ENCODE measurements at places on chromosomes 16 and 17. TPM values are rescaled to one million over a fixed set of nuclear protein-coding genes. Genes with fewer than 3 reads are reported as not detected.

The KRTAP1-5 gene
- not detected for total RNA-seq

The RMI2 gene
- 4.6 TPM for total RNA-seq

The CORO1A gene
- total RNA-seq = 20.1 TPM

The BCO1 gene
- total RNA-seq = 0.46 TPM

The KLHL10 gene
- not detected for total RNA-seq

The CHP2 gene
- total RNA-seq = 1.2 TPM

The KRTAP2-2 gene
- not detected for total RNA-seq

The PPP1R1B gene
- 23.5 TPM for total RNA-seq

The NACA2 gene
- total RNA-seq = not detected

The MYL11 gene
- total RNA-seq = not detected

The ZKSCAN2 gene
- 23.5 TPM for total RNA-seq

The ACLY gene
- total RNA-seq = 171 TPM

The OTOP3 gene
- total RNA-seq = not detected

The IRF8 gene
- total RNA-seq = 7.2 TPM

The TP53TG3D gene
- total RNA-seq = 0.92 TPM

The VPS35 gene
- total RNA-seq = 172 TPM

The ACSM2A gene
- not detected for total RNA-seq

The NKD1 gene
- total RNA-seq = 10.6 TPM

The DNAI2 gene
- 0.92 TPM for total RNA-seq

The PABPN1L gene
- total RNA-seq = not detected

The DHRS7C gene
- total RNA-seq = not detected

The ZFPM1 gene
- total RNA-seq = 1.4 TPM

The PDP2 gene
- total RNA-seq = 12.2 TPM

The EVPLL gene
- total RNA-seq = 0.69 TPM

The UTS2R gene
- not detected for total RNA-seq

The NETO2 gene
- 163 TPM for total RNA-seq

The EFCAB5 gene
- 1.6 TPM for total RNA-seq

The CLCN7 gene
- total RNA-seq = 47.3 TPM

The COL1A1 gene
- total RNA-seq = 42.7 TPM

The MT1G gene
- not detected for total RNA-seq

The CCDC144A gene
- total RNA-seq = 20.5 TPM

The COIL gene
- 23.3 TPM for total RNA-seq

The FZD2 gene
- 6.9 TPM for total RNA-seq

The MT3 gene
- total RNA-seq = 51.7 TPM

The SOX8 gene
- total RNA-seq = 49.4 TPM

The PRR15L gene
- not detected for total RNA-seq

The TXNDC11 gene
- 21.9 TPM for total RNA-seq

The SEPHS2 gene
- total RNA-seq = 13.8 TPM

The WFDC1 gene
- 7.6 TPM for total RNA-seq

The RETREG3 gene
- 49.6 TPM for total RNA-seq

The CDK12 gene
- 24.2 TPM for total RNA-seq

The PRAC1 gene
- total RNA-seq = not detected

The ANKS3 gene
- total RNA-seq = 44.3 TPM

The TSR3 gene
- total RNA-seq = 43.6 TPM

Data from diencephalon (tissue), 1 donor.